ENCODE measurements at places on chromosomes 5 and 9. TPM values are rescaled to one million over a fixed set of nuclear protein-coding genes. Genes with fewer than 3 reads are reported as not detected.

The KCTD16 gene
- 8.4 TPM for total RNA-seq

The LEAP2 gene
- 0.30 TPM for total RNA-seq

The FOXD4L3 gene
- total RNA-seq, result 0.10 TPM

The LRRC70 gene
- total RNA-seq, result 1.0 TPM

The OLFM1 gene
- 0.76 TPM for total RNA-seq

The GABBR2 gene
- 0.46 TPM for total RNA-seq

The ANKRD34B gene
- not detected for total RNA-seq

The NEUROG1 gene
- not detected for total RNA-seq

The PCDH1 gene
- total RNA-seq, result 6.3 TPM

The PCDHGB7 gene
- 14.7 TPM for total RNA-seq

The TUSC1 gene
- 9.4 TPM for total RNA-seq

The PCDHB12 gene
- 0.46 TPM for total RNA-seq

The NTRK2 gene
- 1.0 TPM for total RNA-seq

The ADGRV1 gene
- total RNA-seq, result 0.26 TPM

The CCDC183 gene
- total RNA-seq, result 0.52 TPM

The C5 gene
- 5.3 TPM for total RNA-seq

The NKD2 gene
- total RNA-seq, result 3.5 TPM

The CTNNA1 gene
- total RNA-seq, result 447 TPM

The SGCD gene
- total RNA-seq, result 2.5 TPM

The BTNL3 gene
- not detected for total RNA-seq

The ANKRD18A gene
- not detected for total RNA-seq

The GPX8 gene
- 162 TPM for total RNA-seq

The LHX3 gene
- not detected for total RNA-seq

The ITGA2 gene
- total RNA-seq, result 167 TPM

The ZBTB6 gene
- total RNA-seq, result 15.6 TPM

The OR1J4 gene
- total RNA-seq, result 0.13 TPM

The ANXA2R gene
- 1.8 TPM for total RNA-seq

The AIF1L gene
- 1.2 TPM for total RNA-seq

The RNF208 gene
- total RNA-seq, result 2.8 TPM

The ANKRD31 gene
- under 0.01 TPM for total RNA-seq

The CACNA1B gene
- total RNA-seq, result 0.07 TPM

The SV2C gene
- not detected for total RNA-seq

The BARHL1 gene
- total RNA-seq, result not detected

The GAS1 gene
- total RNA-seq, result 11.6 TPM

The GPR150 gene
- total RNA-seq, result 0.40 TPM

The ZNF622 gene
- total RNA-seq, result 36.6 TPM

The SUSD3 gene
- total RNA-seq, result not detected

The PDZD2 gene
- total RNA-seq, result 0.46 TPM

The ENTR1 gene
- 45.6 TPM for total RNA-seq

The CCIN gene
- 3.6 TPM for total RNA-seq

The EQTN gene
- total RNA-seq, result not detected

The PCDHB6 gene
- total RNA-seq, result 0.20 TPM

The ZCCHC9 gene
- 23.8 TPM for total RNA-seq

The SPAAR gene
- total RNA-seq, result 0.26 TPM

The UNC5A gene
- total RNA-seq, result under 0.01 TPM

The SVEP1 gene
- total RNA-seq, result 71.7 TPM
